ENCODE measurements at places on chromosomes 7 and 10.

DNA sequence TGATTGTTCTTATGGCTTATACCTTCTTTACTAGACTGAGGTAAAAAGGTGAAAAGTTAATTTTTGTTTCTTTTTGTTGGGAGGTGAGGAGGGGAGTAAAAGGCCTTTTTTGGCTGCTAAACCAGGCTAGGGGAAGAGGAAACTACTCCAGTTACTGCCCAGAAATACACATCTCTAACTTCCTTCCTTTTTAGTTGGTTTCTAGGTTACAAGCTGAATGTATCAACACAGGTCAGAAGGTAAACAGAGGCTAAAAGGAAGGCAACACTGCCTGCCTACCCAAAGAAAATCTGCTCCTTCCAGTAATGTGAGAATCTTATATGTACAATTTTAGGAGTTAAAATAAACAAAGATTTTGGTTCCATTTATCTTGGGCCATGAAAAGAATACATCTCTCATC lies 140.4 kb downstream of the NRBF2 start:
- peak; percentile 72 for DNase-seq

DNA sequence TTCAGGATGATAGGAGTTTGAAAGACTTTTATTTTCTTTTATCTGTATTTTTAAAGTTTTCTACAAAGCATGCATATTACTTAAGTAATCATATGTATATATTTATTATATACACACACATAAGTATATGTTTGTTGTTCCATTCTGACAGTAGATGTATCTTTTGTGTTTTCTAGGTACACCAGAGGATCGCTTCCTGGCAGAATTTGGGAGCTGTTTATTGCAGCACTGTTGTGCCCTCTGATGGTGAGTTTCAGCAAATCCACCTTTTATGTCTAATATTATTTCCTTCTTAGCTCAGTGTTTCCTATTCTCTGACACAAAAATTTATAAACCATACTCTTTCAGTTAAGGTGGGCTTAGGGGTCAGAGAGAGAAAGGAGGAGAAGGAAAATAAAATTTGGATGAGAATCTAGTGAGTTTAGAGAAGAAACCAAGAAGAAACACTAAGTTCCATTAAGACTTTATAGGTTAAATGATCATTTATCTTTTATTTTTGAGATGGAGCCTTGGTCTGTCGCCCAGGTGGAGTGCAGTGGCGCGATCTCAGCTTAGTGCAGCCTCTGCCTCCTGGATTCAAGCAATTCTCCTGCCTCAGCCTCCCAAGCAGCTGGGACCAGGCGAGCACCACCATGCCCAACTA lies 59.2 kb upstream of the OIT3 start:
- DNase-seq, result peak; percentile 53

DNA sequence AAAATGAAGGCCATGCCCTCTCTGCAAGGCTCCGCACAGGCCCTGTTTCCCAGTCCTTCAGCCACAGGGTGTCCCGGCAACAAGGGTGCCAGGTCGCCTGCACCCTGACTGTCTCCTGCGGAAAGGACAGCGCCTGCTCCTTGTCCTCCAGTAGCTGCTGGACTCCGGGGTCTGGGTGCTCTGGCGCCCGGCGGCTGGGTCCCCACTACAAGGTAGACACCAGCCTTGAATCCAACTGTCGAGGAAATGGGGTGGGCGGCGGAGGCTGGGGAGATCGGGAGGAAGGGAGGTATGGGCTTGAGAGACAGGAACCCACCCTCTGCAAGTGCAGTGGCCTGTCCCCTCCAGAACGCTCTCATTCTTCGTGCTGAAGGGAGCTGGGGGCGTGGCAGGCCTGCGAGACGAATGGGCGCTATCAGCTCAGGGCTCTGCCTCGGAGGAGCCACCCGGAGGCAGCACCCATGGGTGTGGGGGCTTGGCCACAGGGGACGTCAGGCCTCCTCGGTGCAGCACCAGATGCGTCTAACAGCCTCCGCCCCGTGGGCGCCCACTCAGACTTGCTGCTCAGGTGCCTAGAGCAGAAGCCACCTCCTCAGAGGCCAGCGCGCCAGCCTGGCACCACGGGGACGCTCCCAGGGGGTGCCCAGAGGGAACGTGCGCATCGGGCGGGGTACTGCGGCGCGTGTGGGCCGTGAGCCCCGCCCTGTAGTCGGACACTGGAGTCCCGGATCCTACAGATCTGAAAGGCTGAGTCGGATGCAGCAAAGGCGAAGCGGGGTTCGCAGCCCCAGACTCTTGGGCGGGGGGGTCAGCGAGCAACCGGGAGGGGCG lies 15.6 kb downstream of the ADAM8 start:
- DNase-seq, result peak; percentile 75

DNA sequence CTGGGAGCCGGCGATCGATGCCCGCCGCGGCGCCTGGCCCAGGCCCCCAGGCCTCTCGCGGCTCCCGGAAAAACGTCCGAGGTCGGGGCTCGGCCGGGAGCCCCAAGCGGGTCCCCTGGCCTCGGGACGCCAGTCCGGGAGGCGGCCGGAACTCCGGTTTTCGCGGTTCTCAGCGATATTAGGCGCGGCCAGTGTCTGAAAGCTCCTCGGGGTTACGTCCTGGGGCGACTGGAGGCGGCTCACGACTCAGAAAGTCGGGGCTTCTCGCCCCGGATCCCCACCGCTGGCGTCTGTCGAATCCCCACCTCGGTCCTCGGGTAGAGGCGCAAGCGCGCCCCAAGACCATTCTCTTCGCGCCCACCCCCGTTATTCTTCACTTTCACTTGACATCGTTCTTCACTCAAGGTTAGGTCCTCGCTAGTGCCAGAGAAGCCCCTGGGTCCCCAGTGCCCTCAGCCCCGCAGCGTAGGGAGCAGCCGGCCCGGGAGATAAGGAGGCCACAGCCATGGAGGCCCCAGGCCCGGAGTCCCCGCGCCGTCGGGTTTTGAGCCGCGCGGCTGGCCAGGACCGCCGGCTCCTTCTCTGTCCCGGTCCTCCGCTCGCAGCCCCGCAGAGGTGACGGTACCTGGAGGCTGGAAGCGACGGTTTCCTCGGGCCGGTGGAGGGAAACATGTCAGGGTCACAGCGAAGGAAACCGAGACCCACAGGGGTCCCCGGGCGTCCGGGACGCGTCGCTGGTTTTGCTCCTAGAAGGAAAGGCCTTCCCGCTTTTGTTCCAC lies 35.2 kb upstream of the EBLN1 start:
- DNase-seq, result peak; percentile 31

DNA sequence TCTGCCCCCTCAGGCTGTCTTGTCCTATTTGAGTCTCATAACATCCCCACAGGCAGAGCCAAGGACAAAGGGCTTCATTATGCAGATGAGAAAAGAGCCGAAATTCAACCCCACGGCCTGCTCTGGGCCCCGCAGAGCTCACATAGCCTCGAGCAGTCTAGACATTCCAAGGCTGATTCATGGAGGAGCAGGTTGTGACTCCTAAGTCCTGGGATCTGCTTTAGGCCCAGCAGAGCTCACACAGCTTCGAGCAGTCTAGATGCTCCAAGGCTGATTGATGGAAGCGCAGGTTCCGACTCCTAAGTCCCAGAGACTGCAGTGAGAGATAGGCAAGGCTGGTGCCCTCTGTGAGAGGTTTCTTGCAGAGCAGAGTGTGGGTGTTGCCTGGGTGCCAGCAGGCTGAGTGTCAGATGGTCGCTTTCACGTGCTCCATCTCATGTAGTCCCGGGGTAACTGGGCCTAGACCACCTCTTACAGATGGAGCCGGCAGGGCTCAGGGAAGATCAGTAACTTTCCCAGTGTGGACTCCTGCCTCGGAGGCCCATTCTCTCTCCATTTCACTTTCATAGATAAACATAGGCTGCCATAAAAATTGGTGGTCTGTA lies 436.1 kb upstream of the FOXK1 start:
- no peak for DNase-seq

DNA sequence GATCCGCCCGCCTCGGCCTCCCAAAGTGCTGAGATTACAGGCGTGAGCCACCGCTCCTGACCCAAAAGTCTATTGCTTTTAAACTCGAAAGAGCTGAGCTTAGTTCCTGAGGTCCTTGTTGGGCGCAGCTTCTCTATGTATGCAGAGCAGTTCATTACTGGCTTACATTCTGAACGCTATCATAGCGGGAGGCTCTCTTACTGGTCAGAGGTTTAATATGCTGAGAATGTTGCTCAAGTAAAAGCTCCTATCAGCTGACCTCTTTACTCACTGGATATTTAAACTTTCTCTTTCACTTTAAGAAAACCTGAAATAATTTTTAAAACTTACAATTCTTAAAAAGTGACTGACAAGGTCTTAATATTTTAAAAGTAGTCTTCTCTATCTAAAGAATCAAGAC lies 160.8 kb upstream of the WNT16 start:
- DNase-seq, result no peak

GRCh38 chr7:100584683-100585510 lies 1.0 kb downstream of the LRCH4 start:
- DNase-seq, result no peak
